Glomerular endothelial cell (primary cell): ENCODE measurements at places on chromosomes 4 and X. TPM values are rescaled to one million over a fixed set of nuclear protein-coding genes. Genes with fewer than 3 reads are reported as not detected.

The PABPC1L2B gene
- total RNA-seq, result not detected in 2 replicates

The ZNF275 gene
- total RNA-seq, result 7.4 and 8.8 TPM in 2 replicates

The CTAG1A gene
- not detected in 2 replicates for total RNA-seq

The KIT gene
- total RNA-seq, result 54.5 and 129 TPM in 2 replicates

DNA sequence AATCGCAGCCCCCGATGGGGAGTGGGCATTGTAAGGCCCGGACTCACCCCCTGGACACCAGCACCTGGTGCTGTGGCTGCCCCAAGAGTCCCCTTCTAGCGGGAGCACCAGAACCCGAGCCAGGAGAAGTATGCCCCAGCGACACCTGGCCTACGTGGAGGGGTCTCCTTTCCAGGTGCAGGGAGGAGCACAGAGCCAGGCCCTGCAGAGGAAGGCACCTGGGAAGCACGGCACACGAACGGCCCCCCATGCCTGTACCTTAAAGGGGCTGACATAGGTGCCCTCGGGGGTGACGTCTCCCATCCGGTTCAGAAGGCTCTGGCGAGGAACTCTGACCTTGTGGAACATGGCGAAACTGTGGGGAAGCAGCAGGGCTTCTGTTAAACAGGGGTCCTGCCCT is 41.2 kb downstream of the ACOX3 start:
- no peak for DNase-seq

DNA sequence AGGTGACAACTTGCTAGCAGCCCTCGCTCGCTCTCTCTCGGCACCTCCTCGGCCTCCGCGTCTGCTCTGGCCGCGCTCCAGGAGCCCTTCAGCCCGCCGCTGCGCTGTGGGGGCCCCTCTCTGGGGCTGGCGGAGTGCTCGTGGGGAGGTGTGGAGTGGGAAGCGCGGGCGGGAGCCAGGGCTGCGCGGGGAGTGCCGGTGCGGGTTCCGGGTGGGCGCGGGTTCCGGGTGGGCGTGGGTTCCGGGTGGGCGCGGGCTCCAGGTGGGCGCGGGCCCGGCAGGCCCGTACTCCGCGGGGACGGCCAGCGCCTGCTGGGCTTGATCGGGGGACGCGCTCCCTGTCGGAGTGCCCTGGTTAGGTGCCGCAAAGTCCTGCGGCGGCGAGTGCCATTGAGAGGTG is 384.3 kb downstream of the GPM6A start:
- DNase-seq, result no peak

GRCh38 chr4:15488136-15488535 is 18.5 kb downstream of the CC2D2A start:
- no peak for DNase-seq

- DNase-seq, result no peak
These were observed 207.5 kb downstream of the PAPSS1 start for GRCh38 chr4:107512549-107512948.

DNA sequence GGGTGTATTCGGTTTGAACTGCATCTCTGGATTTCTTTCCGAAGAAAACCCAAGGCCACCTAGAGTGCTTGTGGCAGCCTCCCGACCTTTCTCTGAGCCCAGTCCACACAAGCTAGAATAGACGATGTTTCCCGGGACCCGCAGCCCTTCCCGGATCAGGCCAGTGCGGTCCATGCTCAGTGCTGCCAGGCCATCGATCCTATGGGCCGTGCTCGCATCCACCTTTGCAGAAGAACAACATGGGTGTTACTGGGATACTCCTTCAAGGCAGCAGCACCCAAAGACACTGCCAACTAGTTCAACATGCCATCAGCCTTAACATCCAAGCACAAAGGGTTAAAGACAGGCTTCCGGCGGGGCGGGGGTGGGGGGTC is 22.8 kb downstream of the BCOR start:
- DNase-seq, result no peak

GRCh38 chr4:55458164-55458563 is 62.4 kb downstream of the TMEM165 start:
- DNase-seq, result no peak

GRCh38 chr4:174578366-174578765 is 56.1 kb upstream of the HPGD start:
- DNase-seq, result no peak

GRCh38 chr4:31185014-31185585 is 464.9 kb downstream of the PCDH7 start:
- no peak for DNase-seq

DNA sequence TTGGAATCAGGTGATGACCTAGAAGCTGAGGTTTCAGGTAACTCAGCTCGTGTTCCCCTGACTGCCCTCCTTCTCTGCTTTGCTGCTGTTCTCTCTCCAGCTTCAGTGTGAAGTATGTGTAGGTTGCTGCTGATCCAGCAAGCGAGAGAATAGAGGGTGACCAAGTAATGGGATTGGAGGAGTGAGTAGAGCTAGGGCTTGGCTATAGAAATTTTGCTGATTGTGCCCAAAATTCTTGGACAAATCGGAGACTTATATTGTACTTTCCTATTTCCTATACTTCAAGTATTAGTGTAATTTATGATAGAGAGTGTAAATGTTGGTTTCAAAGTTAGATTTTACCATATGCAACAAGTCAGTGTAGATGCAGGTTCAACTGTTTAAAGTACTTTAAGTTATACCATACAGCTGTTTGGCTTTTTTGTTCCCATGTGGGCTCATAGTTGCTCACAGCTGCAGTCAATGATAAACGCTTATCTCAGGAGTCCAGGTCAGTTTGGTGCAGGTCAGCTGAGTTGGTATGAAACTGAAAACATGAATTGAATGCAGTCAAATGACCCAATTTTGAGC is 48.0 kb downstream of the RAPGEF2 start:
- DNase-seq, result no peak

DNA sequence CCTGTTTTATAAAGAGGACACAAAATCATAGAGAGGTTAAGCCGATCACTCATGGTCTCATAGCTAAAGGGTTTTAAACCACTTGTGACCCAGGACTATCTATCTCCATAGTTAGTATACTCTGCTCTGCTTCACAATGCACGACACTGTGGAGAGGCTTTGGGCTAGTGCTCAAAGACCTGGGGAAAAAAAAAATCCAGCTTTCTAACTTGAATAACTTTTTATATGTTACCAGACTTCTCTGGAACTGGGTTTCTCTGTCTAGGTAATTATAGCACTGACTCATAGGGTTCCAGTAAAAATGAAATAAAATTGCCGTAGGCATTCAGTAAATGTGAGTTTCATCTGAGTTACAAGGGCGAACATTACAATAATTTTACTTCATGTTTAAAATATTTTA is 273.7 kb upstream of the TECRL start:
- DNase-seq, result no peak

DNA sequence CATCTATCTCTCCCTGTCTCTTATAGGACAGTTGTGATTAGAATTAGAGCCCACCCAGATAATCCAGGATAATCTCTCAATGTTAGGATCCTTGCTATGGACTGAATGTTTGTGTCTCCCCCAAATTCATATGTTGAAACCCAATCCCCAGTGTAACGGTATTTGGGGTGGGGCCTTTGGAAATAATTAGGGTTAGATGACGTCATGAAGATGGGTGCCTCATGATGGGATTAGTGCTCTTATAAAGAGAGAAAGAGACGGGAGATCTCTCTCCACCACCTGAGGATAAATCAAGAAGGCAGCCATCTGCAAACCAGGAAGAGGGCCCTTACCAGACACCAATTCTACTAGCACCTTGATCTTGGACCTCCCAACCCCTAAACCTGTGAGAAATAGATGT is 33.7 kb upstream of the SHISA3 start:
- no peak for DNase-seq

GRCh38 chr4:184961660-184962059 is 56.6 kb upstream of the HELT start:
- no peak for DNase-seq

DNA sequence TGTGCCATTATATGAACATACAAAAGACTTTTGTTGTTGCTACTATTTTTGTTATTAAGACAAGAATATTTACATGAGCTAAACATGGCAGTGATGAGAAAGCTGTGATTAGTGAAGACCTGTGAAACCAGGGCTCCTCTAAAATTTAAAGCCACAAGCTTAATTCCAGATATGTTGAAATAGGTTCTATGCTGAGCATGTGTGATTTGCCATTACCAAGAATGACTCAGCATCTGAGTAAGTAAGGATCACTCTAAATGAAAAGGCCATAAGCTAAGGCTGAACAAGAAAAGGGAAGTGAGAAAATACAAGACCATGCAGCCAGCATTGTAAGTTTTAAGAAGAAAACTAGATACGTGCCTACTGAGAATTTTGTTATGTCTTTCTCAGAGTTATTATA is 75.9 kb upstream of the CAMK2D start:
- no peak for DNase-seq

DNA sequence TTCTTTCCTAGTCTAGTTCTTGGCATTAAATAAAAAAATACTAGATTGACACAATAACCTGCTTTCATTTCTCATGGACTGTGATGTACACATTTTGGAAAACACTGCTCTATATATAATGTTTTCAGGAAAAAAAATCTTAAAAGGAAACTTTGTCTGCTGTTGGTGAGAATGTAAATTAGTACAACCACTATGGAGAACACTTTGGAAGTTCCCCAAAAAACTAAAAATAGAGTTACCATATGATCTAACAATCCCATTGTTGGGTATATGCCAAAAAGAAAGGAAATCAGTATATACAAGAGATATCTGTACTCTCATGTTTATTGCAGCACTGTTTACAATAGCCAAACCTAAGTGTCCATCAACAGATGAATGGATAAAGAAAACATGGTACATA is 202.3 kb downstream of the PPP3CA start:
- no peak for DNase-seq

DNA sequence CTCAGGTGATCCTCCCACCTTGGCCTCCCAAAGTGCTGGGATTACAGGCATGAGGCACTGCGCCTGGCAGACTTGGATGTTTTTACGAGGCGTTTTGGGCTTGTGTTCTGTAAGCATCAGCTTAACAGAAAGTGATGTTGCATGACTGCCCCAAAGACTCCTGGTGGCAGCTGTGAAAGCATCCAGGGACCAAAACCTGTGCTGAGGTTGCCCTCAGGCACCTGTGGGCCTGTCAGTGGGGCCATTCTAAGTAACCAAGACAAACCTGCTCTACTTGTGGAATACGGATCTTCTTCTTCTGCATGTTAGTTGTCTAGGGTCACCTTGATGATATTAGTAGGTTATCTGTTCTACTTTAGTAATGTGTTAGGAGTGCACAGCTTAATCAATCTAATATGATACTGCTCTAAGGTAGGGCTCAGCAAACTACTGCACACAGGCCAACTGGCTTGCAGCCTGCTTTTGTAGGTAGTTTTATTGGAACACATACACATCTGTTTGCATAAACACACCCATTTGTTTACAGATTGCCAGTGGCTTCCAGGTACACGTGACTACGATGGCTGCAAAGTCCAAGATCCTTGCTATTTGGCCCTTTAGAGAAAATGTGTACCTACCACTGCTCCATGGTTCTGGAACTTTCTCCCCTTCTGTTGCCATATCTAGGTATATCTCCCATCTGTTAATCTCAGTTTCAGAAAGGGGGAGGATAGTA is 136.7 kb downstream of the GPR143 start:
- no peak for DNase-seq

- DNase-seq, result no peak
These were observed 90.0 kb upstream of the ADRA2C start for GRCh38 chr4:3676196-3676595.

- no peak for DNase-seq
These were observed 13.1 kb upstream of the NDST4 start for GRCh38 chr4:115126491-115126890.

GRCh38 chr4:140640150-140640748 is 71.5 kb upstream of the UCP1 start:
- no peak for DNase-seq
